ENCODE measurements at places on chromosomes 1 and 21.

DNA sequence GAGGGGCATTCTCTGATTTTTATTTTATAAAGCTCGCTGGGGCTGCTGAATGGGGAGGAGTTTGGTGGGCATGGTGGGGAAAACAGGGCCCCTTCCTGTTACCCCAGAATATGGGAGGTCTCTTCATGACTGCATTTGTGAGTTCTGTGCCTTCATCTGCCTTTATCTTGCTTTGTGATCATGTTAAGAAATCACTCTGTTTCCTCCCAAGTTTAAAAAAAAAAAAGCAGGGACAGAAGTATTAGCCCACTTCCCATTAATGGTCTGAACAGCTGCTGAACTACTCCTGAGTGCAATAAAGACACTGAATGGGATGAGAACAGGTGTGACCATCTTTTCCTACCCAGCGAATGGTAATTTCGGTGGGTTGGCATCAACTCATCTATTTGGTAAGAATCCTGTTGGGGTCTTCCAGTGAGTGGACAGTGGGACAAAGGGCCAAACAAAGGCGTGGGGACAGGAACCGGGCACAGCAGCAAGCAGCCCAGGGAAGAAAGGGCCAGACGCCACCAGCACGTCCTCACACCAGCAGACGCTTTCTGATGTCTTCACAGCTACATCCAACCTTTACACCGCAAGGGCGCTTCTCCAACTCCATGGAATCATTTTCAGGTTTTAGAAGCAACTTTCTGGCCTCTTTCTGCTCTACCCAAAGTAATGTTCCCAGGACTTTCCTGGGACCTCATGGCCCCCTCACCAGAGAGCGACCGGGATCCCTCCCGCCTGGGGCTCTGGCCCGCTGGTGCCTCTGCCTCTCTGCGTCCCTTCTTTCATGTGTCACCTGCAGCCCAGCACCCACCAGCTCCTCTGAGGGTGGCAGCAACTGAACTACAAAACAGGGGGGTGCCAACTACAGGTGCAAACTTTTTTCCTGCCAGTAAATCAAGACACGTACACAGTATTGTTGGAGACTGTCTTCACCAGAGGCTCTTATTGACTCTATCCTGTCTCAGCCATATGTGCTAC is 160.2 kb downstream of the ADSS2 start:
- DNase-seq, result no peak

GRCh38 chr1:33824971-33825370 is 38.9 kb upstream of the HMGB4 start:
- no peak for DNase-seq

GRCh38 chr1:204575221-204576190 is 59.3 kb downstream of the MDM4 start:
- DNase-seq, result no peak

DNA sequence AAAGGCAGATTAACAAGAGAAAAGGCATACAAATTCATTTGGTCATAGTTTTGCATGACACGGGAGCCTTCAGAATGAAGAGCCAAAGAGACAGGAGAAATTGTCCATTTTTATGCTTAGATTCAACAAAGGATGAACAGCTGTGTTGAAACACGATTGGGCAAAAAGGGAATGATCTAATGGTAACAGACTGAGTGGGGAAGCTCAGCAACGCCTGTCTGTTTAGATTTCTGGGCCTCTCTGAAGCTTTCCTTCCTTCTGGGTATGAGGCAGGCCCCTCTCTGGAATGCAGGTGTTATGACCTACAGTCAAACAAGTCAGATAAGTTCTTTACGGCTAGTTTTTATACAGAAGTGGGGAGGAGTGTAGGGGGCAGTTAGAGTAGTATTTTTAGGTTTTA is 154.6 kb downstream of the RGS7 start:
- DNase-seq, result no peak

DNA sequence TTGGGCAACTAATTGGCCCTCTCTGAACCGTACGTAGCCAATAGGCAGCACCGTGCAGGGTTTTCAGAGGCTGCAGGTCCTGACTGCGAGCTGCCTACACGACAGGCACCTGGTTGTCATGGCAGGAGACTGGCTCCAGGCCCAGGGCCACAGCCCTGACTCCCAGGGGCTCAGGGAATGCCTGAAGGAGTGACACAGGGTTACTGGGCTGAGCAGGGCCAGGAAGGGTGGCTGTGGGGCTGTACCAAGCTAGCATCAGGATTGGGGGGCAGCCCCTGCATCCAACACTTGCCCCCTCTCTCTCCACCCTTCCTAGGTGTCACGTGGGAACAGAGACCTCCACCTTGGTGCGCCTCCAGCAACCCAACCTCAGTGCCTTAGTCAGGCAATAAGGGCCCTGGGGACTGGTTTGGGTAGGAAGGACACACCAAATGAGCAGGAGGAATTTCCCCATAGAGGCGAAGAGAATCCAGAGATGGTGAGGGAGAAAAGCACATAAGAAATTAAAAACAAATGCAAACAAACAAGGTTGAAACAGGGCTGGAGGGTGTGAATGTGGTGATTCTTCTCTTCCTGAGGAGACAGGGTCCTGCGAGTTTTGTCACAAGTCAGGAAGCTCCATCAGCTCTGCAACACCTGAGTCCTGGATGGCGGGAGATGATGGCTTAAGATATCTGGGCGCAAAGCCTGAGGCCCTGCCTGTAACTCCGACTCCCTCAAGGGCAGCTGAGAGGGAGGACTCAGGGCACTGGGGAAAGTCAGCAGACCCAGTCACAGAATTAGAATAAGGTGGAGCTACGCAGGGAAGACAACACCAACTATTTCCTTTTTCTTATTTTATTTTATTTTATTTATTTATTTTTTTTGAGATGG is 19.7 kb upstream of the RNU1-4 start:
- DNase-seq, result no peak

- DNase-seq, result peak; percentile 18
Measured at GRCh38 chr1:90512441-90512840, 204.7 kb downstream of the BARHL2 start.

DNA sequence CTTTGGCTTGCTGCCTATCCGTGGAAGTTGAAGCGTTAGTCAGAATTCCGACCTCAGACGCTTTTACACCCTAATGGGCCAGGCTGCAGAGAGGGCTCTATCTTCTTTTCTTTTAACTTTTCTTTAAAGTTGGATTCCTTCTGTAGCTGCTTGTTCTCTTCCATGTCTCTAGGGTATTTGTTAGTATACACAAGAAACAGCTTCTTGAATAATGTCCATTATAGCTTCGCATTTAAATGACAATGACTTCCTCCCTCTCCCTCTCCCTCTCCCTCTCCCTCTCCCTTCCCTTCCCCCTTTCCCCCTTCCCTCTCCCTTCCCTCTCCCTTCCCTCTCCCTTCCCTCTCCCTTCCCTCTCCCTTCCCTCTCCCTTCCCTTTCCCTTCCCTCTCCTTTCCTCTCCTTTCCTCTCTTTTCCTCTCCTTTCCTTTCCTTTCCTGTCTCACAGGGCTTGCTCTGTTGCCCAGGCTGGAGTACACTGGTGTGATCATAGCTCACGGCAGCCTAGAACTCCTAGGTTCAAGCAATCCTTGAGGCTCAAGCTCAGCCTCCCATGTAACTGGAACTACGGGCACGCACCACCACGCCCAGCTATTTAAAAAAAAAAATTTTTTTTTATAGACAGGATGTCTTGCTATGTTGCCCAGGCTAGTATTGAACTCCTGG is 33.0 kb downstream of the RIPPLY3 start:
- DNase-seq, result no peak

- DNase-seq, result no peak
Measured at GRCh38 chr1:5835179-5835562, 157.1 kb downstream of the NPHP4 start.

Measured in RWPE1 (cell line).